ENCODE measurements at places on chromosomes 16 and 17.

GRCh38 chr16:7218936-7219335 is 113.7 kb upstream of the RBFOX1 start:
- no peak for DNase-seq

- no peak for DNase-seq
Observed at GRCh38 chr16:63982110-63982509, 1139.8 kb downstream of the CDH11 start.

- DNase-seq, result peak; percentile 19
Observed at GRCh38 chr17:30000001-30000754, 58.7 kb downstream of the EFCAB5 start.

GRCh38 chr16:73206151-73206707 is 158.3 kb upstream of the ZFHX3 start:
- DNase-seq, result no peak

DNA sequence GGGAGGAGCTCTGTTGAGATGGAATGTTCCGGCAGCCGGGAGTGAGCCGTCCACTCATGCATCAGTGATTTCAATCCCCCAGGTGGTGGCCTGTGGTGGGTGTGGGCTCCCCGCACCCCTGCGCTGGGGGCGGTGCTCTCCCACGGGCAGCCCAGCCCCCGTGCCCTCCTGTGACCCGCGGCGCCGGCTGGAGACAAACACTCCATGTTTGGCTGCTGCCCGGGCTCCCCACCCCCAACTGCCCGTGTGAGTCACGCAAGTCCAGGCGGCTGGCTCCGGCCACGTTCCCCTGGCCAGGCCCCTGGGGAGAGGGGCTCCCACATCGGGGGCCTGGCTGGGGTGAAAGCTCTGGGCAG is 29.4 kb downstream of the CACNA1H start:
- DNase-seq, result no peak

DNA sequence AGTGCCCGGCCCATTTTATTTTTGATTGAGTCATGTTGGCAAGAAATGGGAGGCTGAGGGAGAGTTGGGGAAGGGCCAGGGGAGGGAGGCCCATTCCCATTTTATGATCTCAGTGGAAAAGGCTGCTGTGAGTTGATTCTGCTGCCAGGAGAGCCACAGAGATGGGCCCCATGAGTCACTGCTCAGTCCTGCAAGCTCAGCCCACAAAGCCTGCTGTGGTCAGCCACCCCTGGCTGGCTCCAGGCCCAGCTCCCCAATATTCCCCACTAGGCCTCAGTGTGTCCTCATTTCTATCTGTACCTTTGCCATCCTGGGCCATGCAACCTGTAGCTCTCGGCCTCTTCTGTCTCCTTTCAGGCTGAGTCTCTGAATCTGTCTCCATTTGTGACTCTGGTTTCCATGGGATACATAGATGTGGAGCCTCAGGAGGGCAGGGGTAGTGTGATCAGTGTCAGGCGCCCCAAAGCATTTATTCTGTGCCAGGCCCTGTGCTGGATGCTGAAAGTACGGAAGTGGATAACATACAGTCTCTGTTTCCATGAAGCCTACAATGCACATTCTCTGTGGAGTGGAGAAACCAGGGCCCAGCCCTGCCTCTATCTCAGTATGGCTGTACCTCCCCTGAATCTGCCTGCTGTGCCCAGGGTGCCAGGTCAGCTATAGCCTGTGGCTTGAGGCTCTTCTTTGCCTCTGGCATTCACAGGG is 1.9 kb upstream of the PLEKHG4 start:
- DNase-seq, result no peak

- no peak for DNase-seq
Observed at GRCh38 chr17:61400066-61400716, 548 bp downstream of the TBX2 start.

DNA sequence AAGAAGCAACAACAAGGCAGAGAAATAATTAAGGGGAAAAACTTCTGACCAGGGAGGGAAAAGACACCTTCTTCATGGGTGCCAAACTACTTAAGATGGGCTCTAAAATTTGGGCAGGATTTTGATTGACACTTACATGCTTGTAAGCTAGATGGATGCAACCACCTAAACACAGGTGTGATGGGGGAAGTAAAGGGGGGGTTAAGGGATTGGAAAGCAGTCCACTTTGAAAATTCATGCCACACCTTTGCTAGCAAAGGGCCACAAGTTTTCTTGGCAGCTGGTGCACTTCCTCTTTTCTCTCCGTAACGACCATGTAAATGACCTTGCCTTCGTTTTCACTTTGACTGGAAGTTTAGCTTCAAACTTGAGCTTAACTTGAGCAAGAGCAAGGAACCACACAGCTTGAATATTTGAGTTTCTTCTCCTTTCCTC is 14.3 kb upstream of the PRKAR1A start:
- no peak for DNase-seq

DNA sequence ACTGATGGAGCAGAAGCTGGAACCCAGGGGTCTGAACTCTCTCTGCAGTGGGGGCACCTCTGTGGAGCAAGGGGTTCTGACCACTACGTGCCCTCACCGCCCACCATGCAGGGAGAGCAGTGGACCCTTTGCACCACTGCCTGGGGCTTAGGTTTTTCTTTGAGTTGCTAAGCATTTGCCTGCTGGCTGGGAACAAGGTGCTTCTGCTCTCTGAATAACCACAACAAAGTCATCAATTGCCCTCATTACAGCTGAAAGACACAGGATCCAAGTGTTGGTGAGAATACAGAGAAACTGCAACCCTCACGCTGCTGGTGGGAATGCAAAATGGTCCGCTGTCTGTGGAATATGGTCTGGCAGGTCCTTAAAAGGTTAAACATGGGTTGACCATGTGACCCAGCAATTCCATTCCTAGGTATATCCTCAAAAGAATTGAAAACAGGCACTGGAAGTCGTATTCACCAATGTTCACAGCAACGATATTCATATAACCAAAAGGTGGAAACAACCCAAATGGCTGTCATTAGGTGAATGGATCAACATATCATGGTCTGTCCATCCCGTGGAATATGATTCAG is 22.8 kb downstream of the NLRC3 start:
- no peak for DNase-seq

- no peak for DNase-seq
Observed at GRCh38 chr17:41004397-41004796, 4.5 kb downstream of the KRTAP3-1 start.

- DNase-seq, result no peak
Observed at GRCh38 chr16:88696441-88696840, 9.8 kb downstream of the RNF166 start.

DNA sequence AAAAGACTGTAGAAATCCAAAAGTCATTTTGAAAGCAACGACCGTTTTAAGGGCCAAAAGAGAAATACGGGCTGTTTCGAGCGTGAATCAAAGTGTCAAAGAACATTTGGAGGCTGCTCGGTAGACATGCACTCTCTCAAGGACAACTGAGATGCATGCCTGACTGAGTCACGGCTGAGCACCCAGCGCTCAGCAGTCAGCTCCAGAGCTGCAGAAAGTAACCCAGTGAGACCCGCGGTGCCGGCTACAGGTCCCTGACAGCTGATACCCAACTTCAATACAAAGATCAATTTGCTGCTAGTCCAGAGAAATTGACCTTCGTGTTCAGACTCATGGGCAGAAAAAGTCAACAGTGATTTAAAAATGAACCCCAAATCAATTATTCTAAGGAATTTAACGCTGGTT is 214.9 kb downstream of the STX8 start:
- DNase-seq, result no peak

DNA sequence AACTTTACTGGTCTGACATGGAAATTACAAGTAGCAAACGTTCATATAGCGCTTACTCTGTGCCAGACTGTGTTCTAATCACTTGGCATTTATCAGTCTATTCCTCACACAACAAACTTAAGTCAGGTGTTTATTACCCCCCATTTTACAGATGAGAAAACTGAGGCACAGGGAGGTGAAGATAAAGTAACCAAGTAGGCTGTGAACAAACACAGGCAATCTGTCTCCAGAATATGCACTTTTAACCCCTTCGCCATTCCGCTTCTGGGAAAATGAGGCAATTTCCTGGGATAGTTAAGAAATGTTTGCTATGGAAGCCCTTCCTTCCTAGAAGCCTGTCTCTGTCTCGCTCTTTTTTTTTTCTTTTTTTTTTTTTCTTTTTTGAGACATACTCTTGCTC is 12.2 kb upstream of the CXCL16 start:
- no peak for DNase-seq

DNA sequence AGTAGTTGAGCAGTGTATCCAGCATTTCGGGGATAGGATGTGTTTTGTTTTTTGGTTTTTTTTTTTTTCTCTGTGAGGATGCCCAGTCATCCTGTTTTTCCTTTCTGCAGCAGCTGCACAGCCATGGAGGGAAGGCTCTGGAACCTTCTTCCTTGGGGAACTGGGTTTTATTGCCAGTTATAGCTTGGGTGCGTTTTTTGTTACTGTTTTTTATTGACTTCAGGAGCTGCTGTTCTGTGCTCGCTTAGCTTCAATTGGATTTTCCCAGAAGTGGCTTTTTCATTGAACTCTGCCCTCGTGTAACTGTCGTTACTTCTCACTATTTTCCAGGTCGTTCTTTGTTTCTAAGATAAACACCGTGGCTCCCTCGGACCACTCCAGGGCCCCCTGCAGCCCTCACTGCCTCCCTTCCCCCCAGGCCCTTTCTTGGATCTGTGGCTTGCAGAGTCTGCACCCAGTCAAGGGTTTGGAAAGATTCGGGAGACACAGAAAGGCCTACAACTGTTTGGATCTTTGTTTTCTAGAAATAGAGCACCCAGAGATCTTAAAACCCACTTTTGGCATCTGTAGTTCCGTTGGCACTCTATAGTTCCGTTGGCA is 119.7 kb upstream of the CACNG5 start:
- DNase-seq, result no peak

GRCh38 chr16:70701036-70701435 is 15.2 kb upstream of the MTSS2 start:
- DNase-seq, result peak; percentile 27
